ENCODE measurements at places on chromosomes 6 and 20.
A peak's percentile ranks its signal among the peaks of the same experiment; 100 is the strongest.

- no peak for DNase-seq
Measured at GRCh38 chr6:96299525-96299924, 222.1 kb upstream of the UFL1 start.

GRCh38 chr6:7050872-7051779, 56.6 kb upstream of the RREB1 start:
- peak; percentile 64 for DNase-seq

DNA sequence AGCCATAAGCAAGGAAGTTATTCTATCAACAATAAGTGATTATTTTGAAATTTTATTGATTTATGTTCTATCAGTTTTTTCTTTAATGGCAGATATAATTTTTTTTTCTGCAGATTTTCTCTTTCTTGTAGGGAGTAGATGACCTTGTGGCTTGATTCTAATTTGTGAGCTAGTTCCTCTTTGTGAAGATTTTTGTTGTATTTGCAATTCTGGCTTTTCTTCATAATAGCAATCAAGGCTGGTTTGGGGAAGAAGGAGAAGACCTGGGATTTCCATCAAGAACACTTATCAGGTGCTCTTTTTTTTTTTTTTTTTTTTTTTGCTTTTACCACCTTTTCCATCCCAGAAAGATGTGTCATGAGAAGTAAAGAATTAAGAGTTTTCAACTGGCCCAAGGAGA, 324.2 kb upstream of the MAN1A1 start:
- no peak for DNase-seq

DNA sequence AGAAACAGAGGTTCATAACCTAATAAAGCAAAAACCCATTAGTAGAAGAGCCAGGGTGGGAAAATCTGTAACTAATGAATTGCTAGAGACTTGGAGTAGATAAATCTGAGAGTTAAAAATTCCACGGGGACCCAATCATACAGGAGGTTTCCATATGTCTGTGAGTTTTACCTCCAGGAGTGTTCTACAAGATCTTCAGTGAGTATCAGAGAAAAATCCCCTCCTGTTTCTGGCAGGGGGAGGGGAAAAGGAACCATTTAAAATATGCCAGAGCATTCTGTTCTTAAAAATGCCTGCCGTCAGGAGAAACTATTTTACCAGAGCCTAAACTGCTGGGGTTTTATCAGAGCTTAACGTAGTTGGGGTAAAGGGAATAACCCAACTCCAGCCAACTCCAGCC, 54.0 kb upstream of the PLN start:
- DNase-seq: no peak

- DNase-seq: no peak
Measured at GRCh38 chr6:43200541-43200940, 18.5 kb downstream of the CUL9 start.

DNA sequence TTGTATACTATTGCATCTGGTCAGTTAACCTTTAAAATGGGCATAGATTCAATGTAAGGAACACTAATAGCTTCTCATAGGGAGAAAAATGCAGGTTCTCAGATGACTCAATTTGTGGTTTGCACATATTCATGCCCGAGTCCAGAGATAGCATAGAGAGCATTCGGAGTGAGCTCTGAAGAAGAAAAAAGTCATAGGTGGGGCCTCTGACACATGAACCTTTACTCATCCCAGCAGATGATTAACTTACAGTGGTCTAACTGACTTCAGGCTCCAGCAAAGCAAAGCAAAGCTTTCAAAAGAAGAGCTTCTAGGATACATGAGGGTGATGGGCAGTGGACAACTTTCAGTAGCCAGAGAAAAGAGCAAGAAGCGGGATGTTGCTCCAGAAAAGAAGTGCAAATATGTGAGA, 55.3 kb upstream of the BTN3A2 start:
- DNase-seq: no peak

DNA sequence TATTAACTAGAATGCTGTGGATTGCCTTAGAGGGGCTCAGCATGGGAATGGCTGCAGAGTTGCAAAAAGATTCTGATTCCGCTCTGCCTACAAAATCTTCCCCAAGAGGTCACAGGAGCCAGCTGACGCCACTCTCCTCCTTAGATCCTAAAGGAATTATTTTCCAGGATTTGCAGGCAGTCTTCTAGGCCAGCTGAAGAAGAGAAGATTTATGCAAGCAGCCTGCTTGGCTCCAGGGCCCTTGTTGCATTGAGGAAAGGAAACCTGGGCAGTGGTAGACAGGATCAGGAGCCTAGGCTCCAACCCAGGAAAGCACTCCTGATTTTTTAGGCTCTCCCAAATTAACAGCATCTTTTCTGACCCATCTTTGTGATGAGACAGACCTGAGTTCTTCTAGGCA, 245.8 kb downstream of the PKHD1 start:
- DNase-seq: no peak

- DNase-seq: no peak
Measured at GRCh38 chr6:148307405-148307804, 35.2 kb upstream of the SASH1 start.

- DNase-seq: no peak
Measured at GRCh38 chr6:119628691-119629594, 279.4 kb upstream of the MAN1A1 start.

DNA sequence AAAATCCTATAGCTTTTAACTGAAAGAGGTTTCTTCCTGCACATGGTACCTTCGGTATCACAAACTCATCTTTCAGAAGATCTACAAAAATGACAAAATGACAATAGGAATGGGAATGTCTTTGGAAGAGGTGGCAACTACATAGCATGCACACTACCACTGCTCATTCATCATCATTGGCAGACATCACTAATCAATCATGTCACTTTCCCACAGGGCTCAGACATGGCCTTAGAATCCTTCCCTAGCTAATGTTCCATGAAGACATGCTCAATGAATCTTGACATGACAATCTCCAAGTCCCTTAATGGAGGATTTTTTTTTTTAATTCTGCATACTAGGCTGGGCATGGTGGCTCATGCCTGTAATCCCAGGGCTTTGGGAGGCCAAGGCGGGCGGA, 3.2 kb upstream of the PGC start:
- no peak for DNase-seq

DNA sequence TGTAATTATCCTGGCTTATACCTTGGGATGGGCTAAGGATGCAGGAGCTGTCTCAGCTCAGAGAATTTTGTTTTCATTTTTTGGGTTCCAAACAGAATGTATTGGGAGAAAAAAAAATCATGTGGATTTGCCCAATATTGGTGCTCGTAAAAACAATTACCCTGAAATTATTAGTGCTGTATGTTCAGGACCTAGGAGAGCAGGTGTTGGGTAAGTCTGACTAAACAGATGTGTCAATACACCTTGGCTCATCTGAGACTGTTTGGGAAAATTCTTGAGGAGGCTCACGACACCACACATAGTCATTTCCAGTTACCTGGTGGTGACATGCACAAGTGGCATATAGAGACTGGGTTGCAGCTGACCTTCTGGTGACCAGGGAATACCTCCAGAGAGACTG, 802.1 kb upstream of the FLRT3 start:
- DNase-seq: no peak

DNA sequence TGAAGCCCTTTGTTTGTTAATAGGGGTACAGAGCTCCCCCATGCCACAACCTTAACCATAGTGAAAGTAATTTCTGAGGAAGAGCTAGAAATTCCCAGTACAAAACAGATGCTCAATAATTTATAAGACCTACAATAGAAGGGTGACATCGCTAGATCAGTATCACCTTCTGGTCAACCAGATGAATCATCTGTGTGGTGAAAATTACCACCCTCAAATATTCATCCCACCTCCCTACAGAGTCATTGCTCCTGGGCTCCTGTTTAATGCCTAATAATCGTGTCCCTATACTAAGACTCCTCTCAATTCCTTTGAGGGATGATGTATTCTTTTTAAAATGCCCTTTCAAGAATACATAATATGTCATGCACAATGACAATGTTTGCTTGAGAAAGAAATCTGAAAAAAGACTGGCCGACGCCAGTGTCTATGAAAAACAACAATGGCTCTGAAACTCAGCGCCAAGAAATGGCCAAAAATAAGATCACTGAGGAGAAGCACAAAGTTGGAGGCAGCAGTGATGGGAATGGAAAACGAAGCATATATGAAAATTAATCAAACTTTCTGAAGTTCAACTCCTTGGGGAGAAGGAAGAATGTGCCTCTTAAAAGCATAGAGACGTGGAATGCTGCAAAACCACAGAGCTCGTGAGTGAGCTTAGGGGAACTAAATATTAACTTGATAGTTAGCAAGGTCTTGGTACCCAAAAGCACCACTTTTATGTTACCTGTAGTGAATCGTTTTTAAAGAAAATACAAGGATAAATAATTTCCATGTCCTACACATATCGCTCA, 11.0 kb upstream of the ADGRF5 start:
- DNase-seq: no peak

GRCh38 chr20:46983466-46983865, 88.8 kb downstream of the EYA2 start:
- no peak for DNase-seq

GRCh38 chr20:34389206-34389953, 26.3 kb downstream of the ITCH start:
- DNase-seq: peak; percentile 42

GRCh38 chr6:4518506-4518905, 257.7 kb upstream of the CDYL start:
- DNase-seq: no peak

All from lung (tissue), 17 donors.